ENCODE measurements at places on chromosomes 16 and 17. TPM values are rescaled to one million over a fixed set of nuclear protein-coding genes. Genes with fewer than 3 reads are reported as not detected.

- no peak for DNase-seq
Observed at GRCh38 chr17:9181640-9182039, 160.3 kb downstream of the NTN1 start.

DNA sequence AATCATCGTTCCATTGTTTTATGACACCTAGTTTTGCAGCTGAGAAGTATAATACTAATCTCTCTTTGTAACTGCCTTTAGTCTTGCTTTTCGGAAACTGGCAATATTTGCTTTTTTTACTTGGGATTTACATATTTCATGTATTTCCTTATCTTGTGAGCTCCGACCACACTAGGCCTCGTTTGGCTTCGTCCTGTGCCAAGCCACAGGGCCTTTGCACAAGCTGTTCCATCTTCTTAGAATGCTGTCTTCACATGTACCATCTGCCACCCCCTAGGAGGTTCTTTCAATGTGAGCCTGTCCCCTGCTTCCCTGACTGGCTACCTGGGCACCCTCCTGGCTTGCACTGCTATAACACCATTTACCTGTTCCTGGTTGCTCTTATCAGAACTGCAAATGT lies 77.2 kb downstream of the SHISA6 start:
- DNase-seq, result peak; percentile 7

DNA sequence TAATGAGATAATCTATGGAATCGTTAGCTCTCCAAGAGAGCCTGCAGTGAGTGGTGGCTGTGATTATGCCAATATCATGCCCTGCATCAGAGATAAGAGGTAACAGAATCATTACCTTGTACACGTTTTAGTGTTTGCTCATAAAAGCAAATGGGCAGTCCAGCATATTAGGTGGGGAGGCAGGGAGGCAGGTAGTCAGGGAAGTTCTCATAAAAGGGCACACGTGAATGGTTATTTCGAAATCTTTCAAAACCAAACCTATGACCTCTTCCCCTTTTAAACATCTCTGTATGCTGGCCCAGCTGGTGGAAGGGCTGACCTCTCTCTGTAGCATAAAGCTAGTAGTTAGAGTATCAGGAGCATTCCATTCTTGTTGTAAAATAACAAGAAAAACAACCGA lies 51.7 kb downstream of the VAT1L start:
- no peak for DNase-seq

- DNase-seq, result no peak
Observed at GRCh38 chr16:12628536-12628935, 175.2 kb downstream of the CPPED1 start.

DNA sequence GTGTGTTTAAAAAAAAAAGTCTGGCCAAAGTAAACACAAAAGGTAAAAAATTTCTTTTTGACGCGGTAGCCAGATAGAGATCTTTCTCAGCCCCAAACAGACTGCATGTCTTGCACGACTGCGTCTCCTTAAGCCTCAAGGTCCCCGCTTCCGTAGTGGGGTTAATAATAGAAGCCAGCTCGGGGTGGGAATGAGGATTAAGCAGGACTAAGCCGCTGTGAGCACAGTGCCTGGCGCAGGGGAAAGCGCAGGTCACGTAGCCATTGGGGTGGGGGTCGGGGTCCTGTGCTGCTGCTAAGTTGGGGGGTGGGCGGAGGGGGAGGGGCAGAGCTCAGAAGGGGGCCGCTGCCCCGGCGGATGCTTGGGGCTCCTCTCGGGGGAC lies 521 bp downstream of the GGA2 start:
- no peak for DNase-seq

DNA sequence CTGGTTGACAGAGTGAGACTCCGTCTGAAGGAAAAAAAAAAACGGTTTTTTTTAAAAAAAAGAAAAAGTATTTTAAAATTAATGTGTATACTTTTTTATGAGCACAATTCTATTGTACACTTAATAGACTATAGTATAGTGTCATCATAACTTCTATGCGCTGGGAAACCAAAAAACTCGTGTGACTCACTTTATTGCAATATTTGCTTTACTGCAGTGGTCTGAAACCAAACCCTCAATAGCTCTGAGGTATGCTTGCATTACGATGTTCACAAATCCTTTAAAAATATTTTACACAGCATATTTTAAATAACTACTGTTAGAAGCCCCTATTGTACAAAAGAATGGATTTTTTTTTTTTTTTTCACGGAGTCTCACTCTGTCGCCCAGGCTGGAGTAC lies 12.4 kb upstream of the MAP2K6 start:
- no peak for DNase-seq

The ITGAD gene
- not detected for total RNA-seq

The BAIAP2 gene
- 26.7 TPM for total RNA-seq

Measured in H9 (cell line).